ENCODE measurements at places on chromosomes 16 and 17.

DNA sequence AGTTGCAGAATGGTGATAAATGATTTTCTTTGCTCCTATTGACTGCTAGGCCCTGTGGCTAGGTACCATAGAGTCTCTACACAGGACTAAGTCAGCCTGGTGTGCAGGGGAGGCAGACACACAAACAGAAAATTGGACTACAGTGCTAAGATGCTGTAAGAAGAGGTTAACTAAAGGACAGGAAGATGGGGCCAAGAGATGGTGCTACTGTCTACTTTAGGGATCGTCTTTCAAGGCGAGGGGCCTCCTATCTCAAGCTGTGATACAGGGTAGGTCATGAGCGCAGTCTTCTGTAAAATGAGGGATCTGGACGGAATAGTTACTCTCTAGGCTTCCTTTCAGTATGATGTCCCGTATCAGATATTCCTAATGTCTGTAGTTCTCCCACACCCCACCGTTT is 817 bp downstream of the NME1 start:
- DNase-seq = no peak

DNA sequence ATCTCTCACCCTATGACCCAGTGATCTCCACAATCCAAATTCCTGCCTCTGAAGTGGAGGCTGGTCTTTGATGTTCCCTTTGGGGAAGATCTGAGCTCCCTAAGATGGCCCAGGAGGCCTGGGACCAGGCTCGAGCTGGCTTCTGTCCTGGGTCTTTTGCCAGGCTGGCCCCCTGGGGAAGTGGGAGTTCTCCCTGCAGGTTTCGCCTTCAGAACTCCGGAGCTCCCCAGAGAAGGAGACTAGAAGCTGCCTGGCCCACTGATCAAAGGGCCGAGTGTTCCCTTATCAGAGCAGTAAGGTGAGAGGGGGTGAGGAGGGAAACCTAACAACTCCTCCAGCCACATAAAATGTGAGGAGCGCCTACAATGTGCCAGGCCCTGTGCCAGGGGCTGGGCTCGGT is 147.1 kb downstream of the IRF8 start:
- no peak for DNase-seq

DNA sequence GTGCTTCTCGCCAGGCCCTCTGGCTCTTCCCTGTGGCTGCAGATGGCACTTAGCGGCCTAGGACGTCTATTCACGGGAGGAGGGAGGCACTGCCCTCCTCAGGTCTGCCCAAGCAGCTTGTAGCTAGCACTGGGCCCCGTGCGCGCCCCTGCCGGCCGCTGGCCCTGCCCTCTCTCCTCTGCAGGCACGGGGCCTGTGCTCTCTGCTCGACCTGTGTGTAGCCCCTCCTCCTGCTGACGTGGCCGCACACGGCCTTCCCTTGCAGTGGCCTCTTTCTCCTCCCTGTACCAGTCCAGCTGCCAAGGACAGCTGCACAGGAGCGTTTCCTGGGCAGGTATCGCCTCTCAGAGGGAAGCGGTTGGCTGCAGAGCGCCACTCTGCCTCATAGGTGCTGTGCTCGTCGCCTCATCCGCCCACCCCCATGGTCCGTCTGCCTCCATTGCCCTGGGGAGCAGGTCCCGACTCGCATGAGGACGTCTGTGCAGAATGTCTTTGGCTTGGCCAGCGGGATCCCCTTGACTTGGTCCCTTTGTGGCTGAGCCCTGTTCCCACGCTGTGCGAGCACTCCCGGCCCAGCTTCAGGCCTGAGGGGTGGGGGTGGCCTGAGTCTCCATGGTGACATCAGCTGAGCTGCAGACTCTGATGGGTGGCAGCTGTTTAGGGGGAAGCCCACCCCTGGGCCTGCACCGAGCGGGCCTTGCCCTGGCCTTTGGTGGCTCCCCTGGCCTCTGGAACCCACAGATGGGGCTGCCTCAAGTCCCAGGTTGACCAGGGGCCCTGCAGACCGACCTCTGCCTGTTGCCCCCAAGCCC is 34.6 kb downstream of the TSC2 start:
- no peak for DNase-seq

DNA sequence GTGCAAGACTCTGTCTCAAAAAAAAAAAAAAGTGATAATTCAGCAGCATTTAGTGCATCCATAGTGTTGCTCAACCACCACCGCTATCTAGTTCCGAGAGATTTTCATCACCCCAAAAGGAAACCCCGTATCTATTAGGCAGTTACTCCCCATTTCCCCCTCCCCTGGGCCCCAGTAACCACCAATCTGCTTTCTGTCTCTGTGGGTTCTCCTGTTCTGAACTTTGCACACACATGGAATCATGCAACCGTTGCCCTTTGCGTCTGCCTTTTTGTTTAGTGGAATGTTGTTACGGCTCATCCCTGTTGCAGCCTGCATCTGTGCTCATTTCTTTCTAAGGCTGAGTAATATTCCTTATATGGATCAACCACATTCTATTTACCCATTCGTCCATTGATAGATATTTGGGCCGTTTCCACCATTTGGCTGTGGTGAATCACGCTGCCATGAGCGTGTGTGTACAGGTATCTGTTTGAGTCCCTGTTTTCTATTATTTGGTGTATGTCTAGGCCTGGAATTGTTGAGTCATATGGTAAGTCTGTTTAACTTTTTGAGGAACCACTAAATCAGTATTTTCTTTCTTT is 8.7 kb upstream of the SYNGR2 start:
- no peak for DNase-seq

GRCh38 chr17:50836826-50837225 is 1.4 kb downstream of the WFIKKN2 start:
- no peak for DNase-seq

DNA sequence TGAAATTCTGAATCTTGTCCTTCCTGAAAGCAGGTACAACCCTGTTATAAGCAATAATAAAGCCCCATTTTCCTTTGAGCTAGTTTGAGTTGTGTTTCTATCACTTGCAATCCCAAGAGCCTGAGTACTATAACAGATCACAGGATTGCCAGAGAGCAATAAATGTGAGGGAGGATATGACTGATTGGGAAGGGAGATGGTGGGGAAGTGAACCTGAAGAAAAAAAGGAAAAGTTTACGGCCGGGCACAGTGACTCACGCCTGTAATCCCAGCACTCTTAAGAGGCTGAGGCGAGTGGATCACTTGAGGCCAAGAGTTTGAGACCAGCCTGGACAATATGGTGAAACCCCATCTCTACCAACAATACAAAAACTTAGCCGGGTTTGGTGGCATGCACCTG is 80.4 kb downstream of the COX10 start:
- no peak for DNase-seq

- DNase-seq = no peak
Observed at GRCh38 chr17:15236281-15237105, 28.6 kb downstream of the PMP22 start.

DNA sequence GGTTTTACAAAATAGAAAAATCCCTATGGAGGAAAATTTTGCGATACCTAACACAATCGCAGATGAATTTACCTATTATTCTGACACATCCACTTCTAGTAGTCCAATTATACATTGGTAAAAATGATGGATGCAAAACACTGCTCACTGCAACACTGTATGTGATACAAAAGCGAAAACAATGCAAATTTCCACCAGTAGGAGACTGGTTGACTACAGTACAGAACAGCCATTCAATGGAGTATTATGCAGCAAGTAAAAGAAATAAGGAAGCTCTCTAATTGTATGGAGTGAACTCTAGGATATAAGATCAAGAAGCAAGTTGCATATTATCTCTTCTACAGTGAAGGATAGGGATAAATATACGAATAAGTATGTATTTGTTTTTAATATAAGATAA is 48.5 kb downstream of the SETD6 start:
- no peak for DNase-seq

DNA sequence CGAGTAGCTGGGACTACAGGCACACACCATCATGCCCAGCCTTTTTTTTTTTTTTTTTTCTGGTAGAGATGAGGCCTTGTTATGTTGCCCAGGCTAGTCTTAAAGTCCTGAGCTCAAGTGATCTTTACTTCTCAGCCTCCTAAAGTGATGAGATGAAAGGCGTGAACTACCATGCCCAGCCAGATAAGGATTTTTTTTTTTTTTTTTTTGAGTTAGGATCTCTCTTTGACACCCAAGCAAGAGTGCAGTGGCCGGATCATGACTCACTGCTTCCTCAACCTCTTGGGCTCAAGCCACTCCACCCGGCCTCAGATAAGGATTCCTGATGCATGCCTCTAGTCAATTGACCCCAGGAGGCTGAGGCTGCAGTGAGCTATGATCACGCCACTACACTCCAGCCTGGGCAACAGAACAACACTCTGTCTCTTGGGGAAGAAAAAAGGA is 11.2 kb upstream of the PLEKHG4 start:
- no peak for DNase-seq

DNA sequence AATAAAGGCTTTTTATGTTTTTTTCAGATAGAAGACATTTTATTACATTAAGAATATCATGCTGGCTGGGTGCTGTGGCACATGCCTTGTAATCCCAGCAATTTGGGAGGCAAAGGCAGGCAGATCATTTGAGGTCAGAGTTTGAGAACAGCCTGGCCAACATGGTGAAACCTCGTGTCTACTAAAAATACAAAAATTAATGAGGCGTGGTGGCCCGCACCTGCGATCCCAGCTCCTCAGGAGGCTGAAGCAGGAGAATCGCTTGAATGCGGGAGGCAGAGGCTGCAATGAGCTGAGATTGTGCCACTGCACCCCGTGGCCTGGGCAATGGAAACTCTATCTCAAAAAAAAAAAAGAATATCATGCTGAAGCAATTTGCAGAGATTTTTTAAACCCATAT is 29.1 kb upstream of the HAPSTR1 start:
- DNase-seq = no peak

- DNase-seq = no peak
Observed at GRCh38 chr16:78117391-78117790, 17.9 kb downstream of the WWOX start.

- no peak for DNase-seq
Observed at GRCh38 chr17:66347661-66348514, 45.5 kb downstream of the PRKCA start.

DNA sequence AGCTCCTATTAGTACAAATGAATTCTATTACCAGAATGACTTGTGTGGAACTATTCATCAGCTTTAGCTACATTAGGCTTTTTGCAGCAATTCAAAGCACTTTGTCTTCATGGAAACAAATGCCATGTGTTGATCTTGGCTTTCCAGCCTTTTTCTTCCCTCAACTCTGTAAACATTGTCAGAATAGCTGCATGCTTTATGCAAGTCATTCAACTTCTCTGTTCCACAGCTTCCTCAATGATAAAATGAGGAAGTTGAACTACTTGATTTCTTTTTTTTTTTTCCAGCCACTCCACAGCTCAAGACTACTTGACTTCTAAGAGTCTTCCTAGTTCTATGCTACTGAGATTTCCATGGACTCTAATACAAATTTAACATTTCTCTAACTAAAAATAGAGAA is 41.1 kb downstream of the KIAA0753 start:
- DNase-seq = no peak

Measured in activated CD4-positive, CD25-positive, alpha-beta regulatory T cell treated with anti-CD3 and anti-CD28 coated beads, Interleukin-2, amount 50 U/mL, for 72 hours (primary cell).